ENCODE measurements at places on chromosomes 11 and 22. TPM values are rescaled to one million over a fixed set of nuclear protein-coding genes. Genes with fewer than 3 reads are reported as not detected.

- H3K36me3 ChIP-seq = no peaks in the 10 kb centered on the region
- no peaks in the 10 kb centered on the region for H3K27me3 ChIP-seq
- peak; percentile 73 for DNase-seq
- H3K4me3 ChIP-seq = no peak overlapping the region
- peaks cover 12% of the 10 kb centered on the region for H3K4me1 ChIP-seq
- no peak overlapping the region for H3K27ac ChIP-seq
These were observed 32.5 kb downstream of the LMO1 start for GRCh38 chr11:8230921-8231847.

DNA sequence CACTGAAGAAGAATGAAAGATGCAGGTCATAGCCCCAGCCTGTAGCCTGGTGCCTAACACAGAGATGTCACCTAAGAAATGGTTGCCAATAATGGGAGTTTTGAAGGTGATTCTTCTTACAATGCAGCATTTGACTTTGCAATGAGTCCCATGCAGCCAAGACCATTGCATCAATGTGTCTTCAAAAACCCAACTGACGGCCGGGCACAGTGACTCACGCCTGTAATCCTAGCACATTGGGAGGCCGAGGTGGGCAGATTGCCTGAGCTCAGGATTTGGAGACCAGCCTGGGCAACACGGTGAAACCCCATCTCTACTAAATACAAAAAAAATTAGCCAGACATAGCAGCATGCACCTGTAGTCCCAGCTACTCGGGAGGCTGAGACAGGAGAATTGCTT lies 89.3 kb upstream of the ASPHD2 start:
- H3K4me3 ChIP-seq = no peak overlapping the region
- H3K27ac ChIP-seq = no peak overlapping the region
- no peak for DNase-seq
- H3K4me1 ChIP-seq = peaks cover 7% of the 10 kb centered on the region
- peaks cover 70% of the 10 kb centered on the region for H3K27me3 ChIP-seq
- no peaks in the 10 kb centered on the region for H3K36me3 ChIP-seq

DNA sequence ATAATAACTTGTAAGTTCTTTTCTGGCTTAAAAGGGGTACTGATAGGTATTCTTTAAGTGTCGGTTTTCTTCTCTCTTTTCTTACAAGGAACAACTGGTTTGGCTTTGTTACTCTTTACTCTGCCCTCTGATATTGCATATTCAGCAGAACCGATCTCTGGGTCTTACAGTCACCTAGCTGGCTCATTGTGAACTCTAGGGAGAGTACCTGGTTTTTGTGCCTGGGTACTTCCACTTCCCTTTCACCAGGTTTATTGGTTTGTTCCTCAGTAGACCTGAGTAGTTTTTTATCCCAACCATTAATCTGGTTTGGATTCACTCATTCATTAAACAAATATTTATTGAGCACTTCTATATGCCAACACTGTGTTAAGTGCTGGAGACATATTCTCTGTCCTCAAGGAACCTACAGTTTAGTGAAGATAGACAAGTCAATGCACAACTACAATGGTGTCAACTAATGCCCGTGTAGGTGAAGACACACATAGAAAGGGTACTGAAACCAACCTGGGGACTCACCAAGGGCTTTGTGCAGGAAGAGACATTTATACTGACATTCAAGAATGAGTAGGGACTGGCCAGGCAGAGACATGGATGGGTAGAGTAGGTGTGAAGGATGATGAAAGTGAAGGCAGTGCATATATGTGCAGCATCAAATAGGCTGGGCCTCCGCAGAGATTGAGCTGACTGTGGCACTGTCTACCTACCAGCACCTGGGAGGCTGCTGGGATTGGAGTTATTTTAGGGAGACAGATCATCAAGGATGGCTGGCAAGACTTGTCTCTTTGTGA lies 348.8 kb upstream of the C11orf87 start:
- H3K4me1 ChIP-seq = peaks cover 6% of the 10 kb centered on the region
- H3K27ac ChIP-seq = no peak overlapping the region
- no peak for DNase-seq
- H3K36me3 ChIP-seq = peaks cover 4% of the 10 kb centered on the region

GRCh38 chr11:67099831-67100324 lies 19.2 kb upstream of the KDM2A start:
- no peaks in the 10 kb centered on the region for H3K4me1 ChIP-seq
- no peak overlapping the region for H3K4me3 ChIP-seq
- H3K27me3 ChIP-seq = no peaks in the 10 kb centered on the region
- no peak for DNase-seq
- no peak overlapping the region for H3K27ac ChIP-seq
- no peaks in the 10 kb centered on the region for H3K36me3 ChIP-seq

DNA sequence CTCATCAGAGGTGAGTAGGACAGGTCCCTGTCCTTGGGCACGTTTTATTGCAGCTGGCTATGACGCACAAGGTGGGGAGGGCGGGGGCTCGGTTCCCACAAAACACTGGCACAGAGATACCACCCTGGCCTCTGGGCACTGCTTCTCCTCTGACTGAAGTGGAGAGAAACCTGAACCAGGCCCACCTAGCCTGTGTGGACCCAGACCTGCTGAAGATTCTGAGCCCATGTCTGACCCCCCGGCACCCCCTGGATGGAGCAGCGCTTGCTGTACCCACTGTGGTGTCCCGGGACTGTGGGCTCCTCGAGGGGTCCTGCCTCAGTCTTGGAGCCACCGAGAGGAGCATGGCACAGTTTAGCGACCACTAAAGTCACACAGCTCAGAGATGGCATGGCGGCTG lies 72.6 kb downstream of the PARVB start:
- H3K36me3 ChIP-seq = peaks cover 8% of the 10 kb centered on the region
- no peak overlapping the region for H3K4me3 ChIP-seq
- H3K4me1 ChIP-seq = no peaks in the 10 kb centered on the region
- peak; percentile 74 for DNase-seq

DNA sequence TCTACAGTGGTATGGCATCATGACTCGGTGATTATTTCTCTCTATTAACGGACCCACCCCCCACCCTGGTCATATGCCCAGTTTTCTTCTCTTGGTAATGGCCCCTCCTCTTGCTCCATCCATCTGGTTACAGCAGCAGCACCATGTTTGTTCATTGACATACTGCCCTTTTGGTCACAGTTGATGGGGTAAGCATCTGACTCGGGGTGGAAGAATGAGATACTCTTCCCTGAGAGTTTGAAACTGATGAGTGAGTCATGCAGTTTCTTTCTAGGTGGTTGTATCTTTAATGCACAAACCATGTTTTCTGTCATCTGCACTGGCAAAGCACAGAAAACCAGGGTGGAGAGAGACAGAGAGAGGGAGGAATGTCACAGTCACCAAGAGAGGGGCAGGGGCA lies 126.0 kb downstream of the SYN3 start:
- H3K36me3 ChIP-seq = peaks cover 6% of the 10 kb centered on the region
- peaks cover 2% of the 10 kb centered on the region for H3K27me3 ChIP-seq
- no peak for DNase-seq
- H3K4me3 ChIP-seq = no peak overlapping the region

GRCh38 chr22:20964090-20964798 lies 2.8 kb upstream of the AIFM3 start:
- peaks cover 5% of the 10 kb centered on the region for H3K27me3 ChIP-seq
- H3K27ac ChIP-seq = no peak overlapping the region
- no peak for DNase-seq
- H3K4me1 ChIP-seq = peaks cover 9% of the 10 kb centered on the region
- H3K36me3 ChIP-seq = no peaks in the 10 kb centered on the region

DNA sequence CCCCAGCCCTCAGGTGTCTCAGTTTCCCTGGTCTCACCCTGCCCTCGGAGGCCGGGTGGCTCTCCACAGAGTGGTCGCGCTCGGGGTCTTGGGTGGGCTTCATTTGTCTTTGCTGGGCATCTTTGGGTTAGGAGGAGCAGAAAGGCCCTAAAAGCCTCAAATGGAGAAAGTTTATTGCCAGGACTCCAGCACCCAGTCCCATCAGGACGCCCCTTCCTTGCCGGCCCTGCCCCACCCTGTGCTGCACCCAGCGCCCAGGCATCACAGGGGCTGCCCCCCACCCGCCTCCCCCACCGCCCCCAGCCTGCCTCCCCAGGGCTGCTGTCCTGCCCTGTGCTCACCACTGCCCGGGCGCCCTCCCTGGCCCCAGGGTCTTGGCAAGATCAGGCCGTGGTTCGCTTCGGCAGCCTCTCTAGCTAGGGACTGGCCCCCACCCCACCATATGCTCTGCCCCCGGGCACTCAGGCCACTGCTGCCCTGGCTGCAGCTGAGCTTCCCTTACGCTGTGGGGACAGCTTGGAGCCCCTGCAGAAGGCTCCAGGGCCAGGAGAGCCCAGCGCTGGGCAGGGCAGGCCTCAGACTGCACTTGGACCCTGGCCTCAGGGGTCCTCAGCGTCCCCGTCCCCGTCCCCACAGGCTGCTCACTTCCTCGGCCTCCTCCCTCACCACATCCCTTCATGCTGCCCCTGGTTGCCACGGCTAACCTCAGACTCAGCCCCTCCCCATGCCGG lies 31.4 kb downstream of the MOB2 start:
- no peak overlapping the region for H3K4me3 ChIP-seq
- no peak for DNase-seq
- no peaks in the 10 kb centered on the region for H3K27me3 ChIP-seq

- no peak for DNase-seq
- H3K36me3 ChIP-seq = no peaks in the 10 kb centered on the region
- peaks cover 42% of the 10 kb centered on the region for H3K4me1 ChIP-seq
- no peak overlapping the region for H3K4me3 ChIP-seq
- H3K27me3 ChIP-seq = no peaks in the 10 kb centered on the region
These were observed 34.7 kb downstream of the USP47 start for GRCh38 chr11:11876458-11876857.

- H3K27ac ChIP-seq = no peak overlapping the region
- peaks cover 9% of the 10 kb centered on the region for H3K4me1 ChIP-seq
- peaks cover 4% of the 10 kb centered on the region for H3K36me3 ChIP-seq
- no peak for DNase-seq
These were observed 154.2 kb downstream of the MIAT start for GRCh38 chr22:26811647-26811992.

- peaks cover 1% of the 10 kb centered on the region for H3K36me3 ChIP-seq
- no peak for DNase-seq
- peak overlapping the region; percentile 98 for H3K4me3 ChIP-seq
- H3K27me3 ChIP-seq = no peaks in the 10 kb centered on the region
- H3K27ac ChIP-seq = peak overlapping the region; percentile 97
- peaks cover 60% of the 10 kb centered on the region for H3K4me1 ChIP-seq
These were observed 800 bp downstream of the KCTD21 start for GRCh38 chr11:78187366-78188285.

DNA sequence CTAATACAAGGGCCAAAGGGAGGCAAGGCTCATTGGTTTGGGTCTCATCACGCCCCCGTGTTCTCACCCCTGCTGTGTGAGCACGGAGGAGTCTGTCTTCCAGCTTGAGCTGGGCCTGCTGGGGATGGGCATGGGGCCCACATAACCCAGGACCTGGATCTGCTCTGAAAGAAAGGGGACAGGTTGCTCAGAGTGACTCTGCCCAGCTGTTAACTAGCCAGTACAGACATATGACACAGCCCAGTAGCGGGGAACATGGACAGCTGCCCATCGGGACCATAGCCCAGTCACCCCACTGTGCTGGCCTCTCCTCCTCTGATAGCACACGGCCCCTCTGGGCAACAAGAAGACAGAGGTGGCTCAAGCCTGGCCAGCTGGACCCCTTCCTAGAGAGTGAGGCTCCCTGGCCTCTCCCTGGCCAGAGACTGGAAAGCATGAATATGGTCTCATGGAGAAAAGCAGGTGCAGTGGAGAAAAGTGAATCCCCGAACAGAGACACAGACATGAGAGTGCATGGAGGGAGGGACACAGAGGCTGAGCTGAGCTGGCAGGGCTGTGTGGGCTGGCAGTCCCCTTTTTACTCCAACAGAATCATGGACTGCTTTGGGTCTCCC lies 973.9 kb downstream of the BRD1 start:
- peaks cover 2% of the 10 kb centered on the region for H3K36me3 ChIP-seq
- H3K27ac ChIP-seq = no peak overlapping the region
- peak; percentile 55 for DNase-seq
- H3K4me1 ChIP-seq = no peaks in the 10 kb centered on the region

- peaks cover 64% of the 10 kb centered on the region for H3K27me3 ChIP-seq
- H3K4me3 ChIP-seq = no peak overlapping the region
- no peaks in the 10 kb centered on the region for H3K36me3 ChIP-seq
- DNase-seq = no peak
- H3K27ac ChIP-seq = no peak overlapping the region
- no peaks in the 10 kb centered on the region for H3K4me1 ChIP-seq
These were observed 139.4 kb downstream of the SHANK2 start for GRCh38 chr11:71112990-71113389.

GRCh38 chr11:15153231-15153630 lies 38.5 kb downstream of the INSC start:
- no peak for DNase-seq
- peaks cover 4% of the 10 kb centered on the region for H3K4me1 ChIP-seq
- no peaks in the 10 kb centered on the region for H3K36me3 ChIP-seq
- H3K27me3 ChIP-seq = no peaks in the 10 kb centered on the region
- no peak overlapping the region for H3K4me3 ChIP-seq

- H3K27ac ChIP-seq = no peak overlapping the region
- DNase-seq = no peak
- peaks cover 3% of the 10 kb centered on the region for H3K36me3 ChIP-seq
- H3K4me1 ChIP-seq = peaks cover 18% of the 10 kb centered on the region
- no peaks in the 10 kb centered on the region for H3K27me3 ChIP-seq
- H3K4me3 ChIP-seq = no peak overlapping the region
These were observed 71.2 kb downstream of the KIRREL3 start for GRCh38 chr11:126929179-126930061.

DNA sequence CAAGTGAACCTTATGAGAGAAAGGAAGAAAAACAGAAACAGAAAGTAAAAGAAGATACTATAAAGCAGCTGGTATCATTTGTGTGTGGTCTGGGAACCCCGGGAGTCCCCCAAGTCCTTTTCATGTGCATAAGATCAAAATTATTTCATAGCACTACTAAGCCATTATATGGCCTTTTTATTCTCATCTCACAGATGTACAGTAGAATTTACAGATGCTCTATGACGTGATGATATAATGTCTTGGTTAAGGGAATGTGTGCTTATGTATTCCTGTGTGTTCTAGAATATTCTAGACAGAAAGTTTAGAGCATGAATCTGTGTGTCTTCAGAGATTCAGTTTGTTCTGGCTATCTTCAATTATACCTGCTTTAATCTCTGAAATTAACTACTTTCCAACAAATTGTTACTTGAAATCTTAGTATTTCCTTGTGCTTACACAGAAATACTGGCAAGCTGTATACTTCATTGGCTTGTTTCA lies 8.6 kb upstream of the TPP1 start:
- H3K36me3 ChIP-seq = peaks cover 26% of the 10 kb centered on the region
- H3K27ac ChIP-seq = no peak overlapping the region
- no peaks in the 10 kb centered on the region for H3K27me3 ChIP-seq
- no peak for DNase-seq
- no peak overlapping the region for H3K4me3 ChIP-seq

Gene CDC42BPG
- 0.46 TPM for total RNA-seq

Gene CHRM1
- total RNA-seq = not detected

Gene KCNE3
- 0.72 TPM for total RNA-seq

Gene FGF3
- not detected for total RNA-seq

Measured in chondrocyte (in vitro differentiated cells).